H9 (cell line): ENCODE measurements at places on chromosomes 4 and X. TPM values are rescaled to one million over a fixed set of nuclear protein-coding genes. Genes with fewer than 3 reads are reported as not detected.

- no peak for DNase-seq
Measured at GRCh38 chr4:3497523-3498389, 34.5 kb downstream of the LRPAP1 start.

DNA sequence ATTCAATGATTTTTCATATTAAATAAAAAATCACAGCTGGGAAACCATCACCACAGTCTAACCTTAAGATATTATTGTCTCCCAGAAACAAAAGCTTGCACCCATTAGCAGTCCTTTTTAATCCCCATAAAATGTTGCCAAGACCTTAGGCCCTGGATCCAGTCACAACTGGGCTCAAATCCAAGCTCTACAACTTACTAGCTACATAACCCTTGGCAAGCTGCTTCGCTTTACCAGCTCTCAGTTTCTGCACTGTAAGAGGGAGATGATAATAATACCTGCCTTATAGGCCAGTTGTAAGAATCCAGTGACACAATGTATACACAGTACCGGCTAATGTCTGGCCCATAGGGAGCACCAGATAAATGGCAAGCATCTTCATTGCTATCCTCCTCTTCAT lies 400.9 kb upstream of the FGF13 start:
- no peak for DNase-seq

DNA sequence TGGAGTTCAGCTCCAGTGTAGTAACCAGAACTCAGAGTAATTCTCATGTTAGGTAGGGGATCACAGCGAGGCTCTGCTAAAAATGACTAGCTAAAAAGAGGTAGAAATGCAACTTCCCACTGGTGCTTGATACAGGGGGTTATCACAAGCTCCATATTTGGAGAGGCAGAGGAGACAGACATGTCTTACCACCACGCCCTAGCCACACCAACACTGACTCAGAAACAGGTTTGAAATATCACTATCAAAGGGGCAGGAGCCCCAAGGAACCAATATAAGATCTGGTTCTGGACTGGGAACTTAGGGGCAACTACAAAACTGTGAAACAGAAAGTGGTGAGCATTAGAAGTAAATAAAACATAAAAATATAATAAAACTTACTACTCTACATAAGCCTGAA lies 62.9 kb downstream of the IQCM start:
- no peak for DNase-seq

GRCh38 chrX:74232859-74233258 lies 71.1 kb upstream of the ZCCHC13 start:
- DNase-seq, result no peak

The MAGED2 gene
- total RNA-seq, result 146 and 148 TPM in 2 replicates

DNA sequence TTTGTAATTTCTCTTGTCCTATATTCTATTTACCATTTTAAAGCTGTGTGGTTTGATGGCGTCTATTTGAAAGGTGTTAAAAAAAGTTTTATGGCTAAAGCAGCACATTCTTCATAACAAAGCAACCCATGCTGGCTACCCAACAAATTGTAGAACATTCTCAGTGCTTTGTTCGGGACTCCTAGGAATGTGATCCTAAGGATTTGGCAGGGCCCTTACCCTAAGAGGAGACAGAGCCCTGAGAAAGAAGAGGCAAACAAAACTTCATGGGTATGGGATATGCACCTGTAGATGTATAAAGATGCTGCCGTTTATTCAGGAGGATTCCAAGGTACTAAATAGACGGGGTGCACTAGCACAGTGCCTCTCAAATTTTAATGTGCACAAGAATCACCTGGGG lies 370.8 kb upstream of the DIPK2B start:
- DNase-seq, result no peak

GRCh38 chr4:24044610-24045589 lies 155.1 kb upstream of the PPARGC1A start:
- no peak for DNase-seq

GRCh38 chr4:94669672-94670664 lies 87.8 kb upstream of the BMPR1B start:
- no peak for DNase-seq

The C4orf50 gene
- 0.17 and 0.18 TPM in 2 replicates for total RNA-seq

DNA sequence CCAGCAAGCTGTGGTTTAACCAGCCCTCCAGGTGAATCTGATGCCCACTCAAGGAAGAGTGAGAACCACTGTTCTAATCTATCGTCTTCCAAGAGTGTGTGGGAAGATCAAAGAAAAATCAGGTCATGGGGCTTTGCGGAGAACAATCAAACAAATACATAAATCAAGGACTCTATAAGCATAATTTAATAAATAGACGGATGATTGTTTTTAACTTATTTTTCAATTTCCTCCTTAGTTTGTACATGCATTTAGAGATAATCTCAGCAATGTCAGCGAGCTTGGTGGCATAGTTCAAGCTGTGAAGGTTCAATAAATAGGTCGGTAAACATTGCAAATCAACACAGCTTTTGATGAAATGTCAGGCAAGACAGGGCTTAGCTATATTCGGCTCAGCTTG lies 84.9 kb downstream of the DMD start:
- no peak for DNase-seq

The SLC16A2 gene
- 16.5 and 17.1 TPM in 2 replicates for total RNA-seq

DNA sequence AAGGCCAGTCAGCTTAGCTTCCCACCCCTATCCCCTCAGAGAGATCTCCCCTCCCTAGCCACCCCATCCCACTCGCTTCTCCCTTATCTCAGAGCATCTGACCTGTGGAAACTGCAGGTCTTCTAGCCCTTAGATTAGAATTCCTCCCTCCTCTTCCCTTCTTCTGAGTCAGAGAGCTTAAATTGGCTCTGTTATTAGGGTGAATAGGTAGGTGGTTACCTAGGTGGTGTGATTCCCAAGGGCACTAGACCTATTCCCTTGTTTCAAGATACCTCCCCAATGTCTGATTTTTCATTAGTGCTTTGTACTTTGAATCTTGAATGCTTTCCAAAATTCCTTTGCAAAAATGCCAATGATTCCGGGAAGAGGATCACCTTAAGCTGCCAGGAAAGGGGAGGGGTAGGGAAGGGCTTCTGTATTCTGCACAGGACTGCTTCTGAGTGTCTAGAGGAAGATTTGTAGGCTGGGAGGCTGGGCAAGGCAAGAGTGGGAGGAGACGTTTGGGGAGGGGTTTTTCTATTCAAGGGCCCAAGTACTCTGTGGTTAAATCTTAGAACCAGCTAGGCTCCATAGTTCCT lies 24.5 kb upstream of the MSN start:
- DNase-seq, result no peak

The SPINK2 gene
- 0.44 and 1.8 TPM in 2 replicates for total RNA-seq

GRCh38 chrX:136318156-136318555 lies 17.4 kb downstream of the ADGRG4 start:
- no peak for DNase-seq

DNA sequence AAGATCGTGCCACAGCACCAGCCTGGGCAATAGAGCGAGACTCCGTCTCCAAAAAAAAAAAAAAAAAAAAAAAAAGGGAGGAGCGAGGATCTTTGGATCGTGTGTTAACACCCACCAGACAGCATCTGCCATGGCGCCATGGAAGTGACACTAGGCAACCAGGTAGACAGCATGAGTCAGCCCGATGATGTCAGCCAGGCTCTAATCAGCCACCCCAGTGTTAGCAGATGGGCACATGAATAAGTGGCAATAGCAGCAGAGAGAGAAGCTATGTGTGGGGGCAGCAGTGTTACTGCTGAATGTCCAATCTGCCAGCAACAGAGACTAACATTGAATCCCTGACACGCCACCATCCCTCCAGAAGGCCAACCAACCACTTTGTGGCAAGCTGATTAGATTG lies 6.6 kb downstream of the SYN1 start:
- no peak for DNase-seq

The CSN1S1 gene
- not detected in 2 replicates for total RNA-seq

DNA sequence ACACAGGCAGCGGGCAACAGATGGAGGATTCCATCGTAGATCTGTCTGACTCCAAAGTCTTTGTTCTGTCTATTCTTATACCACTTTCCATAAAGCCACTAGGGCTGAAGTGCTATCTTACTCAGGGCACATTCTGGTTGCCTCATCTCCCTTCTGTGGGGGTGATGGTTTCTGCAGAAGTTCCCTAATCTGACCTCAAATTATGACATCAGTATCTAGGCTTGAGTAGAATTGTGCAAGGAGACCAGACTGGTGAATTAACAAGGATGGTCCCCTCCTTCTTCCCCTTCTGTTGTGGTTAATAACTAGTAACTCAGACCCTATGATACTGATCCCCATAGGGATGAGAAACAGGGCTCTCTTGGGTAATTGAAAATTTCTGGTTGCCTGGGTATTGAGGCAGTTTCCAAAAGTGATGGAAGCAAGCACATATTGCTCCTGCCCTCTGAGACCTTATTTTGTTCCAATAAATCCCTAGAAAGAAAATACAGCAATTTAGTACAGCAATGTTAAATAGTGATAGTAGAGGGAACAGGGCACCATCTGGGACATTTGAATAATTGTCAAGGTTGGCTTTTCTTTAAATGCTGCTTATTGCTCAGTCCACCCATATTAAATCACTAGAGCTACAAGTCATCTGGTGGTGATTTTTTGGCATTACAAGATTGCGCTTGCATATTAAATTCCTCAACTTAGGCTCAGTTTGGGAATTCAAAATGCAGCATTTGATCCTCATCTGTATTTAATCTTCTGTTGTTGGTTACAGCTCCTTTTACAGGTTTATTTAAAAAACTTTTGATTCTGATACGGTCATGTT lies 57.3 kb upstream of the AP1S2 start:
- no peak for DNase-seq

The GAB3 gene
- total RNA-seq, result 0.42 and 0.46 TPM in 2 replicates

- DNase-seq, result no peak
Measured at GRCh38 chr4:8160572-8160971, 2.0 kb upstream of the ABLIM2 start.

DNA sequence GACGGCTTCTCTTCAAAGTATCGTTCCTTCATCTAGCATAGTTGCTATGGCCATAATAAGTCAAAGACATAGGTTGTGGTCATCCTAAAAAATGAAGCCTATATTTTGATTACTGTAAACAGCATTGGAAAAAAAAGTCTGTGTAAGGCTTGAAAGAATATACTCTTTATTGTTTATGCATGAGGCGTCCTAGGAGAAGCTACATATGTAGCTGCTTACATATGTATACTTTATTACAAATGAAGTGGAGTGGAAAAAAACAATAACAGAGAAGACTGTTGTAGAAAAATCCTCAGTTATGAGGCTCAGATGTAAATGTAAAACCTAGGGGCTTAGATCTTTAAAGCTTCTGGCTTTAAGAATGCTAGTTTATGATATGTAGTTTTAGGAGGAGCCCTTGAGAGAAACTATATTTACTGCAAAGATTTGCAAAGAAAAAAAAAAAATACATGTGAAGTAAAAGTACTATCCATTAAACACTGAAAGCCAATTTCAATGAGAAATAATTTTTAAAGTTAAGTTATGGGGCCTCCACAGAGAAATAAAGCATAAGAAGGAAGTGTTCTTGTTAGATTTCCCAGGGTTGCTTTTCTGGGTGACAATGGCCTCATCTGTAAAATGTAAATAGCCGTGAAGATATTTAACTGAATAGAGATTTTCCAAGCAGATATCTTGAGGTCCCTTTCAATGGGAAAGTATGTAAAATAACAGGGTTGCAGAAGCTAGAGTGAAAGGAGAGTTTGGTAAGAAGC lies 598.2 kb downstream of the TRIML1 start:
- DNase-seq, result no peak

DNA sequence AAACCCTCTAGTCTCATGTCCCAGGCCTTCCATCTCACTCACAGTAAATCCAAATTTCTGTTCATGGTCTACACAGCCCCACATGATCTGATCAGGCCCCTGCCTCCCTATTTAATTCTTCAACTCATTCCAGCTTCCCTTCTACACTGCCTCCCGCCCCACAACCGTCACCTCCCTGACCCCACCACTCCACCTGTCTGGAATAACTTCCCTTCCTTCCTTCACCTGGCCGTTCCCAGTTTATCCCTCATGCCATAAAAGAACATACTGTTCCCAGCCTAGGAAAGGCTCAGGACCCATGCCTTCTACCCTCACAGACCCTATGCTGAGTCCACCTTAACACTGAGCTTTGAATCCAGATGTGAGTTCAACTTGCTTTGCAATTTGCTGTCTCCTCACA lies 6.8 kb upstream of the CD99L2 start:
- no peak for DNase-seq

- no peak for DNase-seq
Measured at GRCh38 chrX:106698693-106699092, 27.8 kb upstream of the RNF128 start.

DNA sequence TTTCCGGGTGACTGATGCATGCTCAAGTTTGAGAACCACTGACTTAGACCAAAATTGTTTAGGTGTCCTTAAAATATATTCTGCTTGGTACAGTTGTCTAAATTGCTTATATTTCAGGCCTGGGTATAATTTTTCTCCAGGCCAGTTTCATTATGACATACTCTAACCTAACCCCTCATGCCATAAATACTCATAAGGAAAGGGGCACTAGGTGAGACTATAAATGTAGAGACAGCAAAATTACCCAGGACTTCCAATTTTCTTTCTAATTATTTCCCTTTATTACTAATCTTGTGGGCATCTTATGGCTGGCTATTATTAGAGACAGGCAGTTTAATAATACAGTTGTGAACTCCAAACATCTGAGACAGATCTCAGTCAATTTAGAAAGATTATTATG lies 150.2 kb downstream of the RRAGB start:
- DNase-seq, result no peak

DNA sequence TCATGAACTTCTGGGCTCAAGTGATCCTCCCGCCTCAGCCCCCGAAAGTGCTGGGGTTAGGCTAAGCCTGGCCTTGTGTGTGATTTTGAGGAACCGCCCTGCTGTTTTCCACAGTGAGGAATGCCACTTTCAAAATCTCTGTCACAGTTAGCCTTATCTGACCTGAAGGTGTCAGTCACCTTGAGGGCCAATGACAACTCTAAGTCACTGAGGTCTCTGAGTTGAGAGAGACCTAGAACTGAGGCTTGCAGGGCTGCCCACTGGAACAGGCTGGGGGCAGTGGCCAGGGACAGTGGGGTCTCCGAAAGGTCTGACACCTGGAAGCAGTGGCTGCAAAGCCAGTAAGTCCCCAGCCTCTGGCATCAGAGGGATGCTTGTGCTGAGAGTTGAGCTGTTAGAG lies 6.1 kb downstream of the TADA2B start:
- no peak for DNase-seq

- no peak for DNase-seq
Measured at GRCh38 chr4:115711575-115711974, 598.2 kb upstream of the NDST4 start.

The IBSP gene
- total RNA-seq, result not detected in 2 replicates

The RAB33B gene
- total RNA-seq, result 7.5 and 7.7 TPM in 2 replicates

DNA sequence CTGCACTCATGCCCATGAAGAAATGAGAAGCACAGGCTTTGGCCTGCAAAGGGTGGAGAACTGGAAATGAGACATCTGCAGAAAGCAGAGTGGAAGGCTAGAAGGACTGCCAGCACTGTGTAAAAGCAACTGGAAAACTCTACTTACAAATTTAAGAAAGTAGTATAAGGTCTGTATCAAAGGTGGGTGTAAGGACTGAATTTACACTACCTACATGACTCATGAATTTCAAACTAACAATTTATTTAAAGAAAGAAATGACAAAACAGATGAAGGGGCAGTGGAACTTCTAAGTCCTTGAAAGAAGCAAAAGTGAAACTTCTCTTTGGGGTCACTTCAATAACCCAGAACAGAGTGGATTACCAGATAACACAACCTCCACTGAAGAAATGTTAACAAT lies 71.2 kb downstream of the SLC10A7 start:
- no peak for DNase-seq

The NDNF gene
- 0.15 and 0.17 TPM in 2 replicates for total RNA-seq

The LRAT gene
- 20.4 and 20.7 TPM in 2 replicates for total RNA-seq

- no peak for DNase-seq
Measured at GRCh38 chr4:165010487-165010886, 21.3 kb upstream of the TRIM60 start.
